Fibroblast of skin of scalp (primary cell): ENCODE measurements at places on chromosomes 5 and 9.

GRCh38 chr9:134063088-134063570 lies 4.7 kb downstream of the BRD3 start:
- DNase-seq = no peak

GRCh38 chr9:5301544-5301943 lies 3.0 kb downstream of the RLN2 start:
- no peak for DNase-seq

- no peak for DNase-seq
Measured at GRCh38 chr5:1249366-1250280, 24.4 kb downstream of the SLC6A18 start.

DNA sequence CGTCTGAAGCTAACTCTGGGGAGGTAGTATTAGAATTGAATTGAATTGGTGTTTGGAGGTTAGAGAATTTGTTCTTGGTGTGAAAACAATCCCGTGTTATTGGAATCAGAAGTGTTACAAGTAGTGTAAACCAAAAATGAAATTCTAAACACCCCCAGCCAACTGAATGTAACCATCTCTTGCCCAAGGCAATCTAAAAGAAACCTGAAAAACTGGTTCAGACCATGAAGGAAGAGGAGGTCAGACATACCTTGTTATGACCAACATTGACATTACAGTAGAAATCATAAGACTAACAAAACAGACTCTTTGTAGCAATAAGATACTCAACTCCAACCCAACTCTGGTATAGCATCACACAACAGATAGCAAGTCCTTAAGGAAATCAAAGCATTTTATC lies 159.0 kb downstream of the TUSC1 start:
- DNase-seq = no peak

DNA sequence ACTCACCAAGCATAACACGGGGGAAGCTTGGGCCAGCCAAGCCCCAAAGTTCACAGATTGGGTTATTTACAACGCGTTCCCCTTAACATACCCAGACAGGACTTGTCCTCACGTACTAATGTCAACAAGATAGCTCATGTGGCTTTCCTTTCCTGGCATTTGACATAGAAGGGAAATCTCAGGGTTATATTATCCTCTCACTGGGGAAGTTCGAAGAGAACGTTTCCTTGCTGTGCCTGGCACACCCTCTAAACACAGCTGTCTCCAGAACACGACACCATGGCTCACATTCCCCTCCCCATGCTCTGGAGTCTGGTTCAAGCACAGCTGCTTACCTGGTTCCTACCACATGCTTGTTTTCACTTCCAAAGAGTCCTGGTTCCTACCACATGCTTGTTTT lies 46.8 kb upstream of the OTULINL start:
- DNase-seq = no peak

GRCh38 chr9:124853605-124854143 lies 414 bp downstream of the WDR38 start:
- DNase-seq = no peak

- peak; percentile 52 for DNase-seq
Measured at GRCh38 chr5:95841914-95842812, 19.6 kb upstream of the GLRX start.

GRCh38 chr9:116322521-116322920 lies 168.9 kb downstream of the PAPPA start:
- no peak for DNase-seq

- DNase-seq = no peak
Measured at GRCh38 chr5:175457466-175457865, 13.5 kb upstream of the DRD1 start.

GRCh38 chr5:42074353-42074752 lies 149.3 kb downstream of the FBXO4 start:
- DNase-seq = no peak

DNA sequence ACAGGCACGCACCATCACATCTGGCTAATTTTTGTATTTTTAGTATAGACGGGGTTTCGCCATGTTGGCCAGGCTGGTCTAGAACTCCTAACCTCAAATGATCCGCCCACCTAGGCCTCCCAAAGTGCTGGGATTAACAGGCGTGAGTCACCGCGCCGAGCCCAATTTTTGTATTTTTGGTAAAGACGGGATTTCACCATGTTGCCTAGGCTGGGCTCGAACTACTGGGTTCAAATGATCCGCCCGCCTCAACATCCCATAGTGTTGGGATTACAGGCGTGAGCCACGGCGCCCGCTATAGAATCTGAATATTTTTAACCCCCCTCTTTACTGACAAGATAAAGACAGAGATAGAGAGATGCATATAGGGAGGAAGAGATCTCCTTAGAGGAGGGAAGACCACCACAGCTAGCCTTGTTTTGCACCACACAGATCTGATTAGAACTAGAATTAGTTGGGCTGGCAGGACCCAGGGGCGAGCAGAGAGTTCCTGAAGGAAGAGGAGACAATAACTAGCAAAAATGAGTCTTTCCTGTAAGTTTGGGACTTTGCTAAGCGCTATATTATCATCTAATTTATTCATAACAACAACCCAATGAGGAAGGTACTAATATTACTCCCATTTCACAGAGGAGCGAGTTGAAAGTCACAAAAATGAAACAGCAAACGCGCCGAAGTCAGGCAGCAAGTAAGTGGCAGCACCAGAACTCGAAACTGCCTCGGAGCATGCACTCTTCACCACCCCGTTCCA lies 1.5 kb upstream of the ANKHD1 start:
- no peak for DNase-seq
